Activated CD8-positive, alpha-beta memory T cell treated with anti-CD3 and anti-CD28 coated beads for 24 hours (primary cell): ENCODE measurements at places on chromosomes 6 and 20.
A peak's percentile ranks its signal among the peaks of the same experiment; 100 is the strongest.

DNA sequence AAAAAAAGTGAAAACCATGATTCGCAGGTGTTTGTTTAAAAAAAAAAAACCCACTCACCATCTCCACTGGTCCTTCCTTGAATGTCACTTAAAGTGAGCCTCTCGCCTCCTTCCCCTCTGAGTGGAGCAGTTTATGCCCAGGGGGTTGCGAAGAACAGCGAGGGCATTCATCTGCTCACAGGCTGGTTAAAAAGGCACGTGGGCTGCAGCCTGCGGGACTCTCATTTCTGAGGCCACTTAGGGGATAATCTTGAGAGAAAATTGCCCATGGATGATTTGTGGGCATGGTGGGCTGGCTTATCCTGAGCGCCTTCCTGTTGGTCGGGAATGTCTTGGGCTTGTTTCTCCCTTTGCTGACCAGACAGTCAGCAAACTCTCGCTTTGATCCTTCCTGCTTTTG, 18.9 kb downstream of the BCAS4 start:
- DNase-seq = no peak

DNA sequence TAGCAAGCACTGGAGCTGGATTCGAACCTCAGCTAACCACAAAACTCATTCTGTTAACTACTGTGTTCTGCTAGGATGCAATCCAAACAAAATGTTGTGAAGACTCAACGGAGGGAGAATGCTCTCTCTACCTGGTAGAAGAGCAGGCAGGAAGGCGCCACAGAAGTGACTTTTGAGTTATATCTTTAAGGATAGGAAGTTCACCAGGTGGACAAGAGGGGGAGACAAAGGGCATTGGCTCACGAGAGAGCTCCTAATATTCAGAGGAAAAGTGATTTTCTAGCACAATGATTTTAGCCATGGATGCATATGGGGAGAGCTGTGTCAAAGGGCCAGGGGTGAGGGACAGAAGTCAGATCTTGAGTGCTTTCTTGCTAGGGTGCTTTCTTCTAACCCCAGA, 108.4 kb upstream of the MAFB start:
- peak; percentile 37 for DNase-seq

DNA sequence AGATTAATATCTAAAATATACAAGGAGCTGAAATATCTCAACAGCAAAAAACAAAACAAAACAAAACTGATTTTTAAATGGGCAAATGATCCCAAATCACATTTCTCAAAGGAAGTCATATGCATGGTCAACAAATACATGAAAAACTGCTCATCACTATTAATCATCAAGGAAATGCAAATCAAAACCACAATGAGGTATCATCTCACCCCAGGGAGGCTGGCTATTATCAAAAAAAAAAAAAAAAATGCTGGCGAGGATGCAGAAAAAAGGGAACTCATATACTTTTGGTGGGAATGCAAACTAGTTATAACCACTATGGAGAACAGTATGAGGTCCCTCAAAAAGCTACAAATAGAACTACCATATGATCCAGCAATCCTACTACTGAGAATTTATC, 34.6 kb downstream of the REPS1 start:
- no peak for DNase-seq

GRCh38 chr6:161200610-161201370, 73.1 kb downstream of the AGPAT4 start:
- no peak for DNase-seq

DNA sequence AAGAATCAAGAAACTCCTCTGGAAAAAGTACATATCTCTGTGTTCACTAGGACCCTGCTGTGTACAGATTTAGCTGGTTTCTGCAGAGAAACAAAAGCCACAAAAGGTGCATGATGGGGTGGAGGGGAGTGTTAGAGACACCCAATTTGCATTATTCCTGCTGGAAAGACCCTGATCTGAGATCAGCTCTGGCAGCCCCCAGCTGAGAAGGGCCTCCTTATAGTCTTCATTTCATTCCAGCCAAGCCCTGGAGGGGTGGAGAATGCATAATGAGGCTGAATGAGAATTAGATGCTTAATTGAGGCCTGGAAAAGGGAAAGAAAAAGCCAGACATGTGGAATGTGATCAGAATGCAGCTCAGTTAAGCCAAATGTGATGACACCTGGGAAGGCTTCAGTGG, 545.6 kb downstream of the KIF16B start:
- DNase-seq = no peak

DNA sequence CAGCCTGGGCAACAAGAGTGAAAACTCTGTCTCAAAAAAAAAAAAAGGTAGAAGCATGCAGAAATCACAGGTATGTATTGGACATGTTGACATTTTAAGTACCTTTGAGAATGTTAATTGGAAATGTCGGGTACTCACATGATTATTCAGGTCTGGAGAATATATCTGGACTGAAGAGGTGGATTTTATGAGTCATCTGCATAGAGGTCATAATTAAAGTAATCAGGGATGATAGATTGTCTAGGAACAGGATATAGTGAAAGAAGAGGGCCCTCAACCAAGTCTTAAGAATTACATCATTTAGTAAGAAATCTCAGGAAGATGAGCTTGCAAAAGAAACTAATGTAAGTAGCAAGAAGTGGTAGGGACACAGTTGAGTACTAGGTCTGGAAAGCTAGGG, 212.5 kb downstream of the UTRN start:
- DNase-seq = no peak

- DNase-seq = no peak
Observed at GRCh38 chr6:13351271-13351670, 22.9 kb upstream of the TBC1D7 start.

DNA sequence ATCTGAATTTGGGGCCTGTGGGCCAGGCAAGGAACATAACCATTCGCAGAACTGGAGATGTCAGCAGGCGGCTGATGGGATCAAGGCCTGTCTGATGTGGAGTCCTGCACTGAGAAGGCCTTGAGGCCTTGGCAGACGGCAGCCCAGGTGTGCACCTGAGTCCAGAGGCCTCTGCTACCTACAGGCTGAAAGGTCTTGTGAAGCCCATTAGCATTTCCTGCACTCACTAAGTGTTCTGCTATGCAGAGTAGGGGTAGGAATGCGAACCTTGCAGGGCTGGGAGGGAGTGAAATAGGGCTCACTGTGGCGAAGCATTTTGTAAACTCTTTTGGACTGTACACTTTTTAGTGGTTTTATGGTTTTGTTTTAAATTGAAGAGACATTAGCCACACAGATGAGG, 48.3 kb upstream of the RNF24 start:
- no peak for DNase-seq

DNA sequence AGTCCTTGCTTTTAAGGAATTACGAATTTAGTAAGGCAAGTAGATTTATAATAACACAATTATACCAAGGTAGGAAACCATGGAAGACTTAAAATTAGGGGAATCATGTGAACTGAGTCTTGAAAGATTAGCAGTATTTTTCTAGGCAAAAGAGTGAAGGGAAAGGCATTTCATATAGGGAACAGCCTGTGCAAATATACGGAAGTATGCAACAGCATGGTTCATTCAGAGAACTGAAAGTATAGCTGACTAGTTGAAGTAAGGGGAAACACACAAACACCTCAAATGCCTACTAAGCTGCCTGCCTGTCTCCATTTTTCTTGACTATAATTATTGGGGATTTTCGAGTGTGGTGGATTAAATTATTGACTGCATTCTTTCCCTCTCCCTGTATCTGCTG, 39.0 kb upstream of the ECHDC1 start:
- no peak for DNase-seq

DNA sequence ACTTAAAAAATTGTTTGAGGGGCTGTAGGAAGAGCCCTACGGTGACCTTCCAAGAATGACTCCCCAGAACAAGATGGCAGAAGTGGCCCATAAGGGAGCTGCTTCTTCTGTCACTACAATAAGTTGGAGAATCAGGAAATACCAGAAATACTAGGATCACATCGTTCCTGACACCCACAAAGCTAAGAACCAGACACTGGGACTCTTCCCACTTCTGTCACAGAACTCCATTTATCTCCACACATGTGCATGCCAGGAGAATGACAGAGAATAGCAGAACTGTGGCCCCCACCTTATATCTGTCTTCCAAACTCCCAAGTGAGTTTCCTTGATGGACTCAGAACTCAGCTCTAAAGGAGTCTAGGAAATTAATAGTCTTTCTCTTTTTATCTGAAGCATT, 54.6 kb upstream of the UBR2 start:
- no peak for DNase-seq

DNA sequence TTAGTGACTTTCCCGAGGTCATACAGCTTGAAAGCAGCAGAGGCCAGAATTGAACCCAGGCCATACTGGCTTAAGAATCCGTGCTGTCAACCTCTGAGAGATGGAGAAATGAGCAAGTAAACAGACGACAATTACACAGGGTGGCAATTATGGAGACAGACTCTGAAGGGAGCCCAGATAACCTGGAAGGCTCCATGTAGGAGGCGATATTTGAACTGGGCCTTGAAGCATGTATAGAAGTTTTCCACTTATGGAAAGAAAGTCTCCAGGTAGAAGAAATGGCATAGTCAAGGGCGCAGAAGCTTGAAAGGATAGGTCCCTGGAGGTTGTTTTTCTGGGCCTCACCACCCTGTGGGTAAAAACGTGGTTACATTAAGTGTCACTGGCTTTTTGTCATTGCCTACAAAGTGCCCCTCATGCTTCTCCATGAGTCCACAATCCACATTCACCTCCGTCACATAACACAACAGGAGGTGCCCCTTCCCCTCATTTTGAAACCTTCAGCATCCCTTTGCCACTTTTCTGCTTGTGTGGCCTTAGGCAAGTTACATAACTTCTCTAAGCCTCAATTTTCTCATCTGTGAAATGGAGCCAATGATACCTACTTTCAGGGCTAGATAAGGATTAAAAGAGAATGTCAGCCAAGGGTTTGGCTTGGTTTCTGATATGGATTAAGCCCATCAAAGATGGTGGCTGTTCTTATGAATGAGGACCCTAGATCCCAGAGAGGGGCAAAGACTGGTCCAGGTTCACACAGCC, 5.9 kb upstream of the BPI start:
- no peak for DNase-seq
